ENCODE measurements at places on chromosomes 16 and 17. TPM values are rescaled to one million over a fixed set of nuclear protein-coding genes. Genes with fewer than 3 reads are reported as not detected.
A peak's percentile ranks its signal among the peaks of the same experiment; 100 is the strongest.

The OTOP2 gene
- not detected for total RNA-seq

DNA sequence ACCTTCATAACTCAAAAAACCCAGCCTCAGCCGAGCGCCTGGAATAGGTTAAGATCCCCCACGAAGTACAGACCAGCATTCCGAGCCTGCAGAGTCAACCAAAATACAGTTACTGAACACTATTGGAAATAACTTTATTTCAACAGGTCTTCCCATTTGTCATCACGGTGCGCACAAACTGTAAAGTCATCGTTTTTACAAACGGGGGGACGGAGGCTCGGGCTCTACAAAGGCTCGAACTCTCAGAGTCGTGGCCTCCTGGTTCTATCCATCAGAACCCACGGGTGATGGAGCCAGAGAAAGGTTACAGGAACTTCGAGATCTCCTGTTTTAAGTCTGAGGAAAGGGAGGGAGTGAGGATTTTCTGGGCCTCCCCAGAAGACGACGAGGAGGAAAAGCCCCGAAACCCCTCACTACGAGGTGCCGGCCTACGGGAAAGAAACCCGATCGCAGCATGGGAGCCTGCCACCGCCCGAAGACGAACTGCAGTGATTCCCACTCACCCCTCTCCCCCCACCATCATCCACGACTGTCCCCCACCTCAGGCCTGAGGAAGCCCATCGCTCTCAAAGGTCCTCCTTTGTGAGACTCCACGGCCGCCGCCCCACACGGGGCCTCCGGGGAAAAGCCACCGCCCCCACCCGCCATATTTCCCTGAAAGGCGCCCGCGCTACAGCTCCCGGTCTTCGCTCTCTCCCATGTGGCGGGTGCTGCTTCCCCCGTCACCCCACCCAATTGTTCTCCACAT lies 917 bp downstream of the YWHAE start:
- DNase-seq, result no peak

- DNase-seq, result no peak
Observed at GRCh38 chr17:80221351-80222105, 1.3 kb downstream of the SLC26A11 start.

- no peak for DNase-seq
Observed at GRCh38 chr17:27086526-27086925, 207.4 kb upstream of the WSB1 start.

- DNase-seq, result peak; percentile 26
Observed at GRCh38 chr17:74430706-74431567, 951 bp upstream of the GPRC5C start.

- no peak for DNase-seq
Observed at GRCh38 chr17:43365356-43365755, 33.4 kb upstream of the ARL4D start.

- peak; percentile 76 for DNase-seq
Observed at GRCh38 chr17:72034000-72034399, 86.8 kb upstream of the SOX9 start.

DNA sequence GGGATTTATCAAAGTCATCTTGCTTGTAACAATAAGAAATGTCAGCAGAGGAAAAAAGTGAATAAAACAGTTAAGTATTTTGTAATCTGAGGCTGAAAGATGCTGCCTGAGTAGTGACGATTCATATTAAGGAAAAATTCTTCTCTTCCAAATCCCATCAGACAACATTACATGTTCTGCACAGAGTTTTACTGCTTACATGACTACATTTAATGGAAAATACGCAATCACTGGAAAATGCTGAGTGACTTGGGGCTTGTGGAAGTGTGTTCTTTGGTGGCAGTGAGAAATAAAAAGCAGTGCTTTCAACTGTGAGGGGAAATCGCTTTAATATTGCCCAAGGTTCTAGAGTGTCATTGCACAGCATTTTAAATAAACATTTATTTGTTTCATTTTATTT lies 1025.2 kb upstream of the GOT2 start:
- no peak for DNase-seq

GRCh38 chr17:63626551-63627180 lies 4.4 kb downstream of the MAP3K3 start:
- DNase-seq, result no peak

- no peak for DNase-seq
Observed at GRCh38 chr16:5024632-5025031, 9.1 kb downstream of the NAGPA start.

DNA sequence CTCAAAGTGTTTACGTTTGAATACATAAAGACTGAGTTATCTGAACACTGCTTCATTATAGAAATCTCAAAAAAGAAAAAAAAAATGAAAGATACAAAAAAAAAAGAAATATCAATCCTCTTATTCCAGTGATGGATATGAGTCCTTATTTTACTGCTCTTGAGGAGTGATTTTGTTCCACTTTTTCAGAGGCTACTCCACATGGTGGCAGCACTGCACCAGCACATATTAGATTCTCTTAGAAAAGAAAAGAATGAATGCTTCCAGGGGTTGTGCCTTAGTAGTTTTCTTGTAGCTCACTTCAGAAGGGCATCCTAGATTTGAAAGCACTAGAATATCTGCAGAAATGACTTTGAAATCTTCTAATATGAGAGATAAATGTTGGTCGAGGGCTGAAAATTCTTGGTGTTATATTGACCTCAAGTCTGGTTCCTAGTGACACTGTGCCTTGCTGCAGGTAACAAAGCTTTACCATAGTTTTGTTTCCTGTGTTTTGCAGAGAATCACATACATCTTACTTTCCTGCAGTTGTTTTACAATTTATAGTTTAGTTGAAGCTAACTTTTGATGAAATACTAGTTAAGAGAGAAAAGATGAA lies 25.9 kb downstream of the AP2B1 start:
- DNase-seq, result no peak
